ENCODE measurements at places on chromosomes 5 and 9. TPM values are rescaled to one million over a fixed set of nuclear protein-coding genes. Genes with fewer than 3 reads are reported as not detected.

ACO1 gene
- 27.7 TPM for total RNA-seq

PLCXD3 gene
- 0.18 TPM for total RNA-seq

SLC1A3 gene
- total RNA-seq, result 0.05 TPM

PMPCA gene
- 83.9 TPM for total RNA-seq

NSG2 gene
- total RNA-seq, result not detected

TEX48 gene
- not detected for total RNA-seq

CLIC3 gene
- 5.6 TPM for total RNA-seq

RGS7BP gene
- not detected for total RNA-seq

ADAMTS2 gene
- total RNA-seq, result 0.03 TPM

STX17 gene
- total RNA-seq, result 6.4 TPM

EGFL7 gene
- 38.6 TPM for total RNA-seq

ORM2 gene
- not detected for total RNA-seq

NUTM2F gene
- not detected for total RNA-seq

AK6 gene
- total RNA-seq, result 34.4 TPM

GNA14 gene
- 0.05 TPM for total RNA-seq

ADRA1B gene
- total RNA-seq, result 23.0 TPM

RAI14 gene
- 54.2 TPM for total RNA-seq

COL5A1 gene
- total RNA-seq, result 46.9 TPM

LCN12 gene
- 1.2 TPM for total RNA-seq

CD72 gene
- total RNA-seq, result 0.22 TPM

PCDHAC2 gene
- total RNA-seq, result 4.0 TPM

SYK gene
- 0.03 TPM for total RNA-seq

GCNT1 gene
- total RNA-seq, result 5.5 TPM

RASEF gene
- 6.7 TPM for total RNA-seq

DMGDH gene
- total RNA-seq, result not detected

NMUR2 gene
- total RNA-seq, result 0.08 TPM

MROH2B gene
- total RNA-seq, result not detected

CRHBP gene
- total RNA-seq, result 0.09 TPM

GLDC gene
- 10.7 TPM for total RNA-seq

SH3PXD2B gene
- 16.2 TPM for total RNA-seq

STARD4 gene
- 3.6 TPM for total RNA-seq

DMRT3 gene
- total RNA-seq, result not detected

HTR4 gene
- not detected for total RNA-seq

DBH gene
- total RNA-seq, result not detected

EIF4E1B gene
- total RNA-seq, result not detected

GARIN3 gene
- total RNA-seq, result not detected

TNFSF15 gene
- 0.11 TPM for total RNA-seq

SPINK13 gene
- 0.38 TPM for total RNA-seq

PCDHGC5 gene
- total RNA-seq, result not detected

ARID3C gene
- total RNA-seq, result 0.17 TPM

PCDHA10 gene
- total RNA-seq, result 0.01 TPM

HSPA4 gene
- total RNA-seq, result 139 TPM

LSM11 gene
- total RNA-seq, result 2.4 TPM

IL13 gene
- total RNA-seq, result not detected

FOXD4L3 gene
- total RNA-seq, result 0.14 TPM

BHMT gene
- not detected for total RNA-seq

MSMP gene
- 0.15 TPM for total RNA-seq

FBP1 gene
- total RNA-seq, result not detected

COL23A1 gene
- not detected for total RNA-seq
